Bronchial epithelial cell (primary cell): ENCODE measurements at places on chromosomes 2 and 18.

DNA sequence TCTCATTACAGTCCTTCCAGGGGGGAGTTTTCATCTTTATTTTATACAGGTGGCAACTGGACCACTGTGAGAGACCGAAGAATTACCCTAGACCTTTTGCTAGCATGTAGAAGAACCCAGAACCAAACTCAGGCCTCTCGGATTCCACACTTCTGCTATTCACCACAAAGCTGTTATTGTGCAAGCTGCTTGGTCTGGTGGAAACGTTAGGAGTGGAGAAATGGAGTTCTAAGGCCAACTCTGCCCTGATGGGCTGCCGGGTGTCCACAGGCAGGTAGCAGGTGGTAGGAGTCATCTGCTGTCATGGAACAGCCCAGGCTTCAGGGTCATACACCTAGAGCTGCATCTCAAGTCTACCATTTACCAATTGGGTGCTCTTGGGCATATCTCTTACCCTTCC is 218.8 kb downstream of the BCL11A start:
- DNase-seq: no peak

- DNase-seq: no peak
These were observed 2.4 kb downstream of the FARP2 start for GRCh38 chr2:241358470-241358869.

- DNase-seq: no peak
These were observed 189.4 kb downstream of the GPD2 start for GRCh38 chr2:156625360-156626170.

DNA sequence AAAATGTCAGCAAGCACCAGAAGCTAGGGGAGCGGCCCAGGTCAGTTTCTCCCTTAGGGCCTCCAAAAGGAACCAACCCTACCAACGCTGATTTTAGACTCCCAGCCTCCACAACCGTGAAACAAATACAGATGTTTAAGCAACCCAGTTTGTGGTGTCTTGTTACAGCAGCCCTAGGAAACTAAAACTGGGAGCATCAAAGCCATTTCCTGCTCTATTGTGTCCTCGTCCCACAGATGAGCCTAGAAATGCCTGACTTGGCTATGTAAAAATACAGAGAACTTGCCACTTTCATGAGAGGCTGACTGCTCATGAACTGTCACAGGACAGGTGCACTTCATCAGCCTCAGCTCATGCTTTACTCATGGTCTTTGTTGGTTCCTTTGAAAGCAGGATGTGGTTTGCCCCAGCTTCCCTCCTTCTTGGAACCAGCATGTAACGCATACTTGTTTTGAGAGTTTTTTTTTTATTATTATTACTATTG is 97.6 kb upstream of the SLC39A10 start:
- peak; percentile 64 for DNase-seq

DNA sequence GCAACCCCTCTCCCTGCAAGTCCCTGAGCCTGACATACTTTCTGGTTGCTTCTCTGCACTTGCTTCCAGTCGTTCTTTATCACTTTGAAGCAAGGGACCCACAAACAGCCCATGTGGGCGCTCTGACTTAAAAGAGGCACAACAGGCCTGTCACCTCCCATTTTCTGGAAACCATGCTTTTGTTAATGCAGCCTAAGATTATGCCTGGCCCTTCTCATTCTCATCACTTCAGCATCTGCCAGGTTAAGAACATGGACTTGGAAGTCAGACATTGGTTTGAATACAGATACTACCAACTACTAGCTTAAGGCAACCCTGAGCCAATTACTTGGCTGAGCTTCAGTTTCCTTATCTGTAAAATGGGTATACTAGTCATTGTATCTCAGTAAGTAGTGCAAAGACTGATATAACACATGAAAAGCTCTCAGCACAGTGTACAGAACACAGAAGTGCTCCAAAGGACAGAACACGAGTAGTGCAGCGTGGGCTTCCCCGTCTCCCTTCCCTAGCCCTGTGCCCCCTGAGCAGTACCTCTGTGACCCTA is 141.4 kb downstream of the TNS1 start:
- no peak for DNase-seq

DNA sequence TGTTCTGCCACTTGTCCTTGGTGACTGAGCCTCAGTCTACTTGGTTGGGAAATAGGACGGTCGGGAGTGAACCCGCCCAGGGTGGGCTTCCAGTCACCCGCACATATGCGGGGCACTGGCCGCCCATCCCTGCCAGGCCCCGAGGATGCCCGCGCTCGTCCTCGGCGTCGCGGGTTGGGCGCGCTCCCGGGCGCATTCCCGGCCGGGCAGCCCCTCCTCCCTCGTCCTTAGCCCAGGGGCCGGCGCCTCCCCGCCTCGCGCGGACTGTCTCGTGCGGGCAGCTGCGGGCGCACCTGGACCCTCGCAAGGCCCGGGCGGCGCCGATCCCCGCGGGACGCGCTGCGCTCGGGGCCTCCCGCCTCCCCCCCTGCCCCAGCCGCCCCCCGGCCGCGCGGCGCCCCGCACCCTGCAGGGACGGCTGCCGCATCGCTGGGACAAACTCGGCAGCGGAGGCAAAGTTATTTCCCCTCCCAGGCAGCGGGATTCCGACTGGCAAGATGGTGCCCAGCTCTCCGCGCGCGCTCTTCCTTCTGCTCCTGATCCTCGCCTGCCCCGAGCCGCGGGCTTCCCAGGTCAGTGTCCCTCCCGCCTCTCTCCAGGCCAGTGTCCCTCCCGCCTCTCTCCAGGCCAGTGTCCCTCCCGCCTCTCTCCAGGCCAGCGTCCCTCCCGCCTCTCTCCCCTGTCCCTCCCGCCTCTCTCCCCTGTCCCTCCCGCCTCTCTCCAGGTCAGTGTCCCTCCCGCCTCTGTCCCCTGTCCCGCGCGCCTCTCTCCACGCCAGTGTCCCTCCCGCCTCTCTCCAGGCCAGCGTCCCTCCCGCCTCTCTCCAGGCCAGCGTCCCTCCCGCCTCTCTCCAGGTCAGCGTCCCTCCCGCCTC is at the start of gene FBLN7:
TSS of gene FBLN7 (plus strand) at position 227 of the 874 bp plus-strand sequence. CDS start at position 498, 271 bp downstream.
- DNase-seq: no peak

- DNase-seq: no peak
These were observed 954.1 kb downstream of the SOCS6 start for GRCh38 chr18:71242981-71243380.

DNA sequence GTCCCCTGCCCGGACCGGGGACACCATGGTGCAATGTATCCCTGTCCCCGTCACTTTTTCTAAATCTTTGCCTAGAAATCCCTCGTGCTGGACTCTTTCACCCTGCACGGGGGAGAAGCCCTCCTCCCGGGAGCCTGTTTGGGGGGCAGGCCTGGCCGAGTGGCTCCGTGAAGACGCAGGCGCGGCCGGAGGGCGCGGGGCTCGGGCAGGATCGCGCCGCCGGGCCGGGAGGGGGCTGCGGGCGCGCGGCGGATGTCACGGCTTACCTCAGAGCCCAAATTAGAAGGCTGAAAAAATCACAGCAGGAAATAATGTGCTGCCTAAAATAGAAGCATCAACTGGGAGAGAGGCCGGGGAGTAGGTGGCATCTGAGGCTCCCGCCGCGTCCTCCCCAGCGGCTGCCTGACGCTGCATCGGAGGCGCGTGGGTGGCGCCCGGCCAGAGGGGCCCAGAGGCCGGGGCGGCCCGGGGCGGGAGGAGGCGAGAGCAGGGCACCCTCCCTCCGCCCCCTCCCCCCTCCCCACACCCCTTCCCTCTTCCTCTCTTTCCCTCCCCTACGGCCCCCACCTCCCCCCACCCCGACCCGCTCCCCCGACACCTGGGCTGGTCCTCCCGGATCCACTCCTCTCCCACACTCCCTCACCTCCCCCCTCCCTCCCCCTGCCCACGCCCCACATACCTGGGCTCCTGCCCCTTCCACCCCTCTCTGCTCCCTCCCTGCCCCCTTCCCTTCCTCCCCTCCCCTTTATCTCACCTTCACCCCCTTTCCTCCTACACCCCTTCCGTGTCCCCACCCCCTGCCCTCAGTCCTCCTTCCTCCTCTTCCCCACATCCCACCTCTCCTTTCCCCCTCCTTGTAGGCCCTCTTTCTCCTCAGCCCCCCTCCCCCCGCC is 51.9 kb downstream of the SLC4A1AP start:
- peak; percentile 33 for DNase-seq

GRCh38 chr2:219692521-219692920 is 65.1 kb downstream of the SLC4A3 start:
- DNase-seq: no peak

- no peak for DNase-seq
These were observed 57.8 kb upstream of the KIF5C start for GRCh38 chr2:148817210-148817708.

DNA sequence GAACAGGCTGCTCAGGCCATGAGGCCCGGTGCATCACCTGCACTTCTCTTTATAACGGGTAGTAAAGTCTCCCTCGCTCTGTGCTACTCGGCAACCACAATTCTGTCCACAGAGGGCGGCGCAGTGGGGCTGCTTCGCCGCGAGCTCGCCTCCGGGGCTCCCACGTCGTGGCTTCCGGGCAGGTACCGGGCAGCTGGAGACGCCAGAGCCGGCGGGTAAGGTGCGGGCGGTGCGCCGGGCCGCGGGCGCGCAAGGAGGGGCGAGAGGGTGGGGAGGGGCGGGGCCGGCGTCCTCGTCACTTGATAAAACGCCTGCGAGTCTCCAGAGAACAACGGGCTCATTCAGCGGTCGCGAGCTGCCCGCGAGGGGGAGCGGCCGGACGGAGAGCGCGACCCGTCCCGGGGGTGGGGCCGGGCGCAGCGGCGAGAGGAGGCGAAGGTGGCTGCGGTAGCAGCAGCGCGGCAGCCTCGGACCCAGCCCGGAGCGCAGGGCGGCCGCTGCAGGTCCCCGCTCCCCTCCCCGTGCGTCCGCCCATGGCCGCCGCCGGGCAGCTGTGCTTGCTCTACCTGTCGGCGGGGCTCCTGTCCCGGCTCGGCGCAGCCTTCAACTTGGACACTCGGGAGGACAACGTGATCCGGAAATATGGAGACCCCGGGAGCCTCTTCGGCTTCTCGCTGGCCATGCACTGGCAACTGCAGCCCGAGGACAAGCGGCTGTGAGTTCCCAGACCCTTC is at the start of gene ITGA6:
TSS of gene ITGA6 (plus strand) at position 331 of the 734 bp plus-strand sequence.
- DNase-seq: peak; percentile 67

GRCh38 chr2:223720367-223720766 is 117.0 kb downstream of the AP1S3 start:
- no peak for DNase-seq

- peak; percentile 56 for DNase-seq
These were observed 2039.2 kb upstream of the CELF4 start for GRCh38 chr18:39604836-39605235.

- no peak for DNase-seq
These were observed 70.9 kb downstream of the ZEB2 start for GRCh38 chr2:144449028-144449406.

DNA sequence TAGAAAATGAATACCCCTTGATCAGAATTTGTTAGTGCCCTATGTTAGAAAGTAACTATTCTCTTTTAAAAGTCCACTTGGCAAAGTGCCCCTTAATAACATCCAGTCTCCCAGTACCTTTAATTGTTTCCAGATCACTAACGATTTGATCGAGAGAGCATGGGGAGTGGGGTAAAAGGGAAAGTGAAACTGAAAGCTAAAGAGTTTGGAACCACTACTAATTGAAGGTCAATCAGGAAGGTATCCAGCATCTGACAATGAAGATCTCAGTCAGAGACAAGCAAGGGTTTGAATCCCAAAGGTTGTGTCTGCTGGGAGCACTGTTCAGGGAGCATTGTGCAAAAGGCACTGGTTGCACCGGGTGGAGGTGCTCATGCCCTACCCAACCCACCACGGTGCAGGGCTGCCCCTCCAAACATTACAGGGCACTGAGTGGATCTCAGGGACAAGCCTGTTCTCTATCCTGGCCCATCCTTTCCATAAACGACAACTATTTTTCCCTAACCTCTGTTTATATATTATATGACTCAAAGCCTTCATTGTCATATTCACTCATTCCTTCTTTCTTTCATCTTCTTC is 14.6 kb upstream of the RIT2 start:
- no peak for DNase-seq

- peak; percentile 83 for DNase-seq
These were observed 565.5 kb upstream of the CHAC2 start for GRCh38 chr2:53202063-53202462.

- peak; percentile 22 for DNase-seq
These were observed 54.9 kb downstream of the R3HDM1 start for GRCh38 chr2:135586148-135586547.

GRCh38 chr18:70499218-70499691 is 210.4 kb downstream of the SOCS6 start:
- no peak for DNase-seq

GRCh38 chr2:226667736-226668135 is 131.9 kb downstream of the IRS1 start:
- DNase-seq: no peak

- no peak for DNase-seq
These were observed 75.4 kb upstream of the CHRNA1 start for GRCh38 chr2:174839662-174840061.

DNA sequence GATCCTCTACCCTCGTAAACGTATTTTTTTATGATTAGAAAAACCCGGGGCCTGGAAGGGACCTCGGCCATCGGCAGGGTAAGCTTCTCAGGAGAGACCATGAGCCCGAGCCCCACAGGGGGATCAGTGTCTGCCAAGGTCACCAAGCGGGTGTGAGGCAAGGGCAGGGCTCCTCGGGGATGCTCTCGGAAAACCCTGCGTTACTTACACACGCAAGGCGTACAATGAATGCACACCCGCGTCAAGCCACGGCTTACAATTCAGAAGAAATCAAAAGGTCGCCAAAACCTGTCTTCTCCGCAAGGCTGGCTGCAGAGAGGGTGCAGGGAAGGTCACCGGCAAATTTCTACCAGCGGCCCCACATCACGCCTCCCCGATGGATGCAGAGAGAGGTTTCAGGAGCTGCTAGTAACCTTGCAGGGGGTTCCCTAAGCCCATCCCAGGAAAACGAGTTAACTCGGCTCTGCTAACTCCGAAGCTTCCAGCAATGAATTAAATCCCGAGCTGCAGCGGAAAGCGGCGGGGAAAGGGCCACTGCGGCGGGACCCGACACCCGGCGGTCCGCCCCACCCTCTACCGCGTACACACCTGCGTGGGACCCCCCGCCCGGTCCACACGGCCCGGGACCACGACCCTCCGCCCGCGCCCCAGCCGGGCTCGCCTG is 638 bp downstream of the ST3GAL5 start:
- no peak for DNase-seq

- DNase-seq: no peak
These were observed 90.9 kb downstream of the MYCN start for GRCh38 chr2:16031058-16031847.

GRCh38 chr2:109128616-109129355 is at the start of gene SH3RF3:
SH3RF3 (plus strand) TSS chr2:109129205.
- DNase-seq: peak; percentile 13

DNA sequence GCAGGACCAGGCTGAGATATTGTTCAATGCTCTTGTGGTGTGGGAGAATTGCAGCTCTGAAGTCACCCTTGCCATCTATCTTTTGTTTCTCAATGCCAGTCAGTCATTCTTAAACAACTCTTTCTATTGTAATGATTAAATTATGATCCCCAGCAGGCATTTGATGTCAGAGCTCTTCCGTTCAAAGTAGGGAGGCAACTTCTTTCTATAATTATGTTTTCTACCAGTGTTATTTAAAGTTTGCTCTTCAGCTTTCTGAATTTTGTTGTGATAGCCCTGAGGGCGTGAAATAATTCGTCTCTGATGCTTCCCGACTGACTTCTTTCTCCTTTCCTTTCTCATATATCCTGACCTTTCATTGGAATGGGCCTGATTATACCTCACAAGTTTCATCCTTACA is 161.4 kb upstream of the KLHL14 start:
- no peak for DNase-seq
